NCI-H1436 (cell line): ENCODE measurements at places on chromosomes 12 and 14.
A peak's percentile ranks its signal among the peaks of the same experiment; 100 is the strongest.

DNA sequence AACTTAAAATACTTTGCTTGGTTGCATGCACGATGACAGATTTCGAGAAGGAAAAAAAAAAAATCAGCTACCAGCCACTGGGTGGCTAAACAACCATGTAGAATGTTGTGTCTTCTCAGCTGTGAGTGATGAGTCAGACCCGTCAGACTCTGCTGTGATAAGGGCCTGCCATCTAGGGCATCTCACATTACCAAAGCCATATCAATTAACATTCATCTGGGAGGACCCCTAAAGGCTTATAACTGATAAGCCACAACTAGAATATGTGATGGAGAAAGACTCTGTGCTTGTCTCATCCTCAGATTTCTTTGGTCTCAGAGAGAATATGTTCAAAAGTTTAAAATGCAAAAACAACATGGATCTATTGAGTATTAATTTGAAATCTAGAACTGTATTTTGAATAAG is 111.5 kb downstream of the PAX9 start:
- peak; percentile 41 for DNase-seq

DNA sequence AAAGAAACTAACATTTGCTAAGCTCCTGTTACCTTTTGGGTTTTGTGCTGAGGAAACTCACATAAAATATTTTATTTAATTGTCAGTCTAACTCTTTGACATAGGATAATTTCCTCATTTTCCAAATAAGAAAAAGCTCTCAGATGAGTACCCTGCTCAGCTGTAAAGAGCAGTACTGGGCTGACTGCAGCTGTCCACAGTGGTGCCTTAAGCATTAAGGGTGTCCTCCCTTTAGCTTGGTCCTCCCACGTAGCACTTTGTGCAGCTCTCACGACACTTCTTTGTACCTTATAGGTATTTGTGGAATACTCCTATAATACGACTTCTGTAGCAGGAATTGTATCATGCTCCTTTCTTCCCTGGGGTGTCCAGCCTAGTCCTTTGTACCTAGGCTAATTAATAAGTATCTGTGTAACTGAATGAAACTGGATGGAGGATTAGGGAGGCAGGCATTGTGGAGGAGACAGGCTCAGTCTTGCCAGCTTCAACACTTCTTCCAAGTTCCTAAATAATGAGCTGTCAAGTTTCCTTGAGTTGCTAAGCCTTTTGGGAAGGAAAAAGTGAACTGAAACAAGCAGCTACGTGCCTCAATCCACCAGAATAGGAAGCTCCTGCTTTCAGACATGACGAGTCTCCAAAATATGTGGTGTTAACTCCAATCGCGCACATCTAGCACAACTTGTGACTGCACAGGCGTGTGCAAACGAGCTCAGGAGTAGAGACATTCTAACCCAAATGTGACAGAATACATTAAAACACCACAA is 123.0 kb downstream of the SLC38A4 start:
- DNase-seq = no peak

DNA sequence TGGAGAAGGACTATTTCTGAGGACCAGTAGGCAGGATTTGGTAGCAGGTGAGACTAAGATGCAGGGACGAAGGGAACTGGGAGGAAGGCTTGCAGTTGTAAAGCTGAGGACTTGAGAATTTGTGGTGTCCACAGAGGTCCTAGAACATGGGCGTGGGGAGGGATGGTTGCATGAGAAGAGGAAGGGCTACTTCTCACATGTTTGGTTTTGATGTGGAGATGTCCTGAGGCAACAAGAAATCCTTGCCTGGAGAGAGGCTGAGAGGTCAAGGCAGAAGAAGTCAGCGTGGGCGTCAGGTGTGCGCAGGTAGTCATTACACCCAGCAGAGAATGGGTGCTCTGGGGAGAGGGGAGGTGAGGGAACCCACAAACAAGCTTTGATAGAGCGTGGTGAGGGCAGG is 5.7 kb upstream of the RABGGTA start:
- DNase-seq = no peak

- DNase-seq = no peak
Observed at GRCh38 chr12:29552324-29552927, 54.9 kb upstream of the OVCH1 start.

GRCh38 chr14:75307700-75308379 is 29.2 kb downstream of the FOS start:
- DNase-seq = peak; percentile 82

DNA sequence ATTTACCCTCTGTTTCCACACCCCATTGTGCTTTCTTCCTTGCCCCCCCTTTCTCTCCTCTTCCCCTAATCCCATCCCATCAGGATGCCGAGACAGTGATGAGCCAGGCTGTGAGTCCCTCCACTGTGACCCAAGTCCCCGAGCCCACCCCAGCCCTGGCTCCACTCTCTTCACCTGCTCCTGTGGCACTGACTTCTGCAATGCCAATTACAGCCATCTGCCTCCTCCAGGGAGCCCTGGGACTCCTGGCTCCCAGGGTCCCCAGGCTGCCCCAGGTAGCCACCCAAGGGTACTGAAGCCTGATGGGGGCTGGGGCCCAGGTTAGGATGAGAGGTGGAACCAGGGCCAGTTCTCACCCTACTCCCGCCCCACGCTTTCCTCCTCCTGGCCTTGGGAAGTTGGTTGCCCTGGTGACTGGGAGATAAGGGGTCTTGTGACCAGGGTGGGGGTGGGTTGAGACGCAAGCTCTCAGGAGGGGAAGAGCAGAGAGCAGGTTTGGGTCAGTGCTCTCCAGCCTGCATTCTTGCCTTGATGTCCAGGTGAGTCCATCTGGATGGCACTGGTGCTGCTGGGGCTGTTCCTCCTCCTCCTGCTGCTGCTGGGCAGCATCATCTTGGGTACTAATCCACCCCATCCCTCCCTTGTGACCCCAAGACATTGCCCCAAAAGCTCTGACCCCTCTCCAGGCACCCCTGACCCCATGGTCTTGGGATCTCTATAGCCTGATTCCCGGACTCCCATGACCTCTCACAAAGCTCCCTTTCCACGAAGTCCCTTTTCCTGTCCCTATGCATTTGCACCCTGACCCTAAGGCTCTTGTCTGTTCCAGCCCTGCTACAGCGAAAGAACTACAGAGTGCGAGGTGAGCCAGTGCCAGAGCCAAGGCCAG is 1.2 kb downstream of the AMHR2 start:
- no peak for DNase-seq

DNA sequence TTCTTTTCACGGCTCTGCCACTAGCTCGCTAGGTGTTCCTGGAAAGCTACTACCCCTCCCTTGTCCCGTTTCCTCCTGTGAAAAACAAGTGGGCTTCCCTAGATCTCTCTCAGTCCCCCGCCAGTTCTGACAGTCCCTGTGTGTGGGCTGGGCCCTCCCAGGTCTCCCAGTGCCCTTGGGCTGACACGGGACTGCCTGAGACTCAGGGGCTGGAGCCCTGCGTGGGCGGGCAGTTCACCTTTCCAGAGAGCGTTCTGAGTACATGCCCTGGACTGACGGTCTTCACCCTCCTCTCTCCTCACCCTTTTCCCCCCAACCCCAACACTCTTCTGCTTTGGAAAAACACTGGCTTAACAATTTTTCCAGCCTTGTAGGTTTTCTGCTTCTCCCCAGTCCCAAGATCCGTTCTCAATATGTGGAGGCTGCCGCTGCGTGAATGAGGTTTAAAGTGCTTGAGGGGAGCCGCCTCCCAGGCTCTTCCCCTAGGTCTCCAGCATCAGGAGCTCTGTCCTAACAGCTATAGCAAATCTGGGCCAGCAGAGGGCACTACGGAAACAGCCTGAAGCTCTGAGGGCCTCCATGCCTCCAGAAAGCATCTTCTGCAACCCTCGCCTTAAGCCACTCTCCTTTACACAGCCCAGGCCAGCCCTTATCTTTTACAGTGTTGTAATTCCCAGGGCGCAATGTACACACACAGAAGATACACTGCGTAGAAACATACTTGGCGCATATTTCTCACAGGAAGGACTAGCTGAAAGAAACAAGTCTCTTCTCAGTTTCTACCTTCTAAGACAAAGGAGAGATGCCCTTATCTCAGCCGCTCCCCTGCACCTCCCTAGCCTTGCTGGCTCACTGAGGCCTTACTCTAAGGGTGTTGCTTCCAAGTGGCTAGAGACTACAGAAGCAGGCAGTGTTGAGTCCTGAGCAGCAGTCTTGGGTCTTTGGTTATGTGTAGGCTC is 10.4 kb upstream of the DCD start:
- peak; percentile 17 for DNase-seq

DNA sequence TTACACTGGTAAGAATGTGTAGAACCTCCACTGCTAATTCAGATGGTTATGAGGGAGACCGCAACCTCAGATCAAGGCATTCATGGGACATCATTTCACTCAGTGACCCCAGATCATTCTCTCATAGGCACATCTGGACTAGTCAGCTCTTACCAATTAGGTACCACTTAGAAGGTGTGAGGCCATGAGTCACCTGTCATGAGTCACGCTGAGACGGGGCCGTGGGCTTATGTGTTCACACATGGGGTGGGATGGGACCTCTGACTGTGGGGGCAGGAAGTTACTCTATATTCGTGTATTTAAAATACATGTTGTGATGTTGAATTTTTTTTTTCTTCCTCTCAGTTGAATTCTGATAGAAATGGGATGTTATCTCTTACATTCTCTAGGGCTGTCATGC is 55.9 kb downstream of the CCDC92 start:
- no peak for DNase-seq

- DNase-seq = peak; percentile 18
Observed at GRCh38 chr14:25400607-25401206, 350.8 kb upstream of the STXBP6 start.

DNA sequence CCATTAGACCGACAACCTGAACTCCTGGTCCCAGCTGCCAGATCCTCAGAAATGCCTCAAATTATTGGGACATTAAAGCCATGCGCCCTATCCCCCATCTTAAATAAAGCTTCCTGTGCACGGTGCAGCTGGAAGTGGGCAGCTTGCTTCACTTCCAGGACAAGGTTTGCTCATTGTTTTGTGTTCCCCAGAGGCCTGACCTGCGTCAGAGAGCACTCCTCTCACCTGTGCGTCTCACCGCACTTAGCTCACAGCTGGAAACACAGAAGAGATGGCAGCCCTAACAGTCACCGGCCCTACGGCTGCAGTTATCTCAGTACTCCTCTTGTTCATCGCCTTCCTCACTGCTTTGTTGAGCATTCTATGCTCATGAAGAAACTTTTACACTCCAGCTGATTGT is 135.5 kb downstream of the ANO2 start:
- no peak for DNase-seq

DNA sequence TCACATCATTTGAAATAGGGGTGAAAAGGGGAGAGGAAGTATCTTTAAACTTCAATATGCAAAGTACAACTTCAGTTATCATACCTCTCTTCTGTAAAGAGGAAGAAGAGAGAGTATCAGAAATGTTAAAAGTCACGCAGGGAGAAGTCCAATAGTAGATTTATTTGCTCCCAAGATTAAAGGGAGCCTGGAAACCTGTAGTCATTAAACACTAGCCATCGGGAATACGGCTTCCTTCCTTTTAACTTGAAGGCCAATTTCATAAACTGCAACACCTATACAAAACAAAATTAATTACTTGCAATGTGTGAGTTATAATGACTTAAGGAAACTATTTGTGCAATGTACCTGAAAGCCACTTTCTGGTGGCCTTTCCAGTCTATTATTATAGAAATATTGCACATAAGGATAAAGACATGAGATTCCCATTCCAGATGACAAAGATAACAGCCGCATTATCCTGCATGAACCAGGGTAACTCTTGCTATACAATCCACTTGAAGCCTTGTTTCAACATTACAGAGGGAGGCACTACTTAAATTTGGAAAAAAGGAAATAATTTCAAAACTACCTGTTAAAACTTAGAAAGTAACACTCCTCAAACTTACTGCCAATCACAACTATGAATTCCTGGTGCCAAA is 4.6 kb downstream of the BTG1 start:
- no peak for DNase-seq
